ENCODE measurements at places on chromosomes 5 and 9. TPM values are rescaled to one million over a fixed set of nuclear protein-coding genes. Genes with fewer than 3 reads are reported as not detected.

DNA sequence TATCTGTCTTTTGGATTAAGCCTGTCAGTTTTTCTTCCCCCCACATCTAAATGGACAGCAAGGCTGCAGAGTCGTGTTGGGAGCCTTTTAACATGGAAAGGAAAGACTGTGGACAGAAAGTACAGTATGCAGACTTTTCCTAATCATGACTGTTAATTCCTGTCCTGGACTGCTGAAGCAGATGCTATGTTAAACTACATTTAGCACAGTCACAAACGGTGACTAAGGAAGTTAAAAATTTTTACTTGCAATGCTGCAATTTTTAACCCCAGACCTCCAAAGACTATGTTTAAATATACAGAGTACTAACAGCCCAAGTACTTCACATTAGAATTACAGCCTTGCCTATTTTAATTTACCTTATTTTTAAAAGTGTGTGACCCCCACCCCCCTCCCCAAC is 51.8 kb downstream of the ELAVL2 start:
- H3K27me3 ChIP-seq: no peaks in the 10 kb centered on the region
- H3K27ac ChIP-seq: no peak overlapping the region
- H3K4me3 ChIP-seq: no peak overlapping the region
- DNase-seq: no peak

- no peak overlapping the region for H3K4me3 ChIP-seq
- no peaks in the 10 kb centered on the region for H3K36me3 ChIP-seq
- H3K27ac ChIP-seq: no peak overlapping the region
These were observed 163.1 kb downstream of the SEC61B start for GRCh38 chr9:99385215-99385614.

PHF24 gene
- 0.09 TPM for total RNA-seq

DNA sequence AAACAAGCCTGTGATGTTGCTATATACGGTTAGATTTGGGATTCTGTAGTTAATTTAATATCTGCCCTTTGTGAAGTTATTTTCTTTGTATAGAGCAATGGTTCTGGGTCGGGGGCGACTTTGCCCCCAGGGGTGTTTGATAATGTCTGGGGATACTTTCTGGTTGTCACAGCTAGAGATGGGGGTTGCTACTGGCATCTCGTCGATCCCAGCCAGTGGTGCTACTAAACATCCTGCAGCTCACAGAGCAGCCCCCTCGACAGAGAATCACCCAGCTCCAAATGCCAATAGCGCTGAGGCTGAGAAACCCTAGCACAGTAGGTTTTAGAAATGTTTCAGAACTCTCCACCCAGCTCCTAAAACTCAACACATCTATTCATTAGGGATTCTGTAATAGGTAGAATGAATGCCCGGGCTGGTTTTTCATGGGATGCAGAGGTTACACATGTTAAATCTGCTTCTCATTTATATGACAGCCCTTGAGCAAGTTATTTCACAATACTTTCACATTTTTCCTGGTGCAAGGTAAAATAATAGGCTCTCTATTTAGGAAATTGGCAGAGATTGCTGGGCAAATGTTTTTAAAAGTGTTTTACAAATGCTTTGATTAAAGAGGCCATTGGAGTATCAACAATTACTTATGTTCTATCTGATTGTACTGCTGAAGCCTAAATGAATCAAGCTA is 75.2 kb upstream of the CTSL start:
- no peaks in the 10 kb centered on the region for H3K27me3 ChIP-seq
- no peaks in the 10 kb centered on the region for H3K36me3 ChIP-seq
- no peak overlapping the region for H3K27ac ChIP-seq
- no peak for DNase-seq
- no peaks in the 10 kb centered on the region for H3K4me1 ChIP-seq

DNA sequence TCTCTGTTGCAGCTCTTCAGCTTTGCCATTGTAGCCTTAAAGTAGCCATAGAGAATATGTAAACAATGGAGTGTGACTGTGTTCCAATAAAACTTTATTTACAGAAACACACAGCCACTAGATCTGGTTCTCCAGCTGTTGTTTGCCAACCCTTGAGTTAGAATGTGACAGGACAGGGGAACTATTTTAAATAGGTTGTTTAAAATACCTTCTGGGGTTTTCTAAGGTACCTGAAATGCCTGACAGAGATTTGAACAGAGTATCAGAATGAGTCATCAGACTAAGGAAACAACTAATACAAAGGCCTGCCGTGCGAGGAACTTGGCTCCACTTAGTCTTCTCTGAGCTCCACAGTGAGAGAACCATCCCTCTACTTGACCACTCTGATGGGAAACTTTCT is 85.4 kb downstream of the HSD17B4 start:
- no peak overlapping the region for H3K4me3 ChIP-seq
- no peak for DNase-seq
- no peaks in the 10 kb centered on the region for H3K36me3 ChIP-seq
- H3K27me3 ChIP-seq: no peaks in the 10 kb centered on the region
- H3K4me1 ChIP-seq: no peaks in the 10 kb centered on the region

DNA sequence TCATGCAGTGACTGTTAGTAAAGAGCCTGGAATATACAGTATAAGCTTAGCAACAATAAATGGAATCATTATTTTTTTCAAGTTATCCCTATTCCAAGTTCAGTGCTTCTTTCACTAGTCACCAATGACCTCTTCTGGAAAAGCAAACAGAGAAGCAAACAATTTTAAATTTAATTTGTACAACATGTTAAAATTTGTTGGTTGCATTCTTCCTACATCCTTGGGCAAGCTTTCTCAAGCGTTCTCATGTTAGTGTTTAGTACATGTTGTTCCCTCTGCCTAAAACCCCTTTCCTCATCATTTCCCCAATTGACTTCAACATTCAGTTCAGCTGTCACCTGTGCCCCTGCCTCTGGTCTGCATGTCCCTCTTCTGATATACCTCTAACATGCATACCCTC is 123.4 kb downstream of the SEC61B start:
- DNase-seq: no peak
- no peaks in the 10 kb centered on the region for H3K27me3 ChIP-seq
- no peaks in the 10 kb centered on the region for H3K36me3 ChIP-seq
- no peaks in the 10 kb centered on the region for H3K4me1 ChIP-seq

- H3K27ac ChIP-seq: no peak overlapping the region
- H3K4me1 ChIP-seq: peaks cover 9% of the 10 kb centered on the region
- peak overlapping the region; percentile 53 for H3K4me3 ChIP-seq
- H3K36me3 ChIP-seq: no peaks in the 10 kb centered on the region
- no peaks in the 10 kb centered on the region for H3K27me3 ChIP-seq
- peak; percentile 70 for DNase-seq
These were observed 497 bp downstream of the NSA2 start for GRCh38 chr5:74767579-74767913.

Data from adrenal gland (tissue), 19 donors.